ENCODE measurements at places on chromosomes 2 and 18. TPM values are rescaled to one million over a fixed set of nuclear protein-coding genes. Genes with fewer than 3 reads are reported as not detected.

GRCh38 chr2:73930386-73930785, 3.7 kb downstream of the DGUOK start:
- no peak for DNase-seq

GRCh38 chr2:238717084-238717483, 130.8 kb upstream of the TWIST2 start:
- DNase-seq, result no peak

DNA sequence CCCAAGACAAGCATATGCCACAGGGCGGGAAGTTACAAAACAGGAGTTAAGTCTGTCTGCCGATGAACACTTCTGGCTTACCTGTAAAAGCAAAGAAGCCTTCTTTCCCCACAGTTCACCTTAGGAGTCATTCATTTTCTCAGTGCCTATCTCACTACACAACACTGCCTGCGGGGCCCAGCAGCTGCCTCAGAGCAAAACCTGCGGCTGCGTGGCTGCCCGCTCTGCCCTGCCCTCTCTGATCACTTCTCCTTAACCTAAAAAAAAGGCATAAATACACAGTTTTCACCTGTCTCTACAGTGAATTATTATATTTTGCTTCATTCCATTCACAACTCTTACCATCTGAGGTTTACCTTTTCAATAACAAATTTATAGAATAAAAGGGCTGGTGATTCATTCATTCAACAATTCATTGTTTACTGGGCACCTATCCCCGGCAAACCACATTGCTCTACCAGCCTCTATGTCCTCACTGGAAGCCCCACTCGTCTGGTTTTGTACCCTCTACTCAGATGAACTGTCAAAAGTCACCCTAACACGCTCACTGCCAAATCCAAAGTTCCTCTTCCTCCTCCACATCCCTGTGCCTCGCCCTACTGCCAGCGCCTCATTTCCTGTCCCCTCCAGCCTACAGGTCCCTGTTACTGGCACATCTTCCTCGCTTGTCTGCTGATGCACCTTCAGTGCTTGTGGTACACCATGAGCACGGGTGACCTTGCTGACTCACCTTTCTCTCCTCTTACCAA, 31.4 kb downstream of the AFG3L2 start:
- no peak for DNase-seq

GRCh38 chr2:120499784-120500495, 154.0 kb downstream of the INHBB start:
- DNase-seq, result peak; percentile 6

DNA sequence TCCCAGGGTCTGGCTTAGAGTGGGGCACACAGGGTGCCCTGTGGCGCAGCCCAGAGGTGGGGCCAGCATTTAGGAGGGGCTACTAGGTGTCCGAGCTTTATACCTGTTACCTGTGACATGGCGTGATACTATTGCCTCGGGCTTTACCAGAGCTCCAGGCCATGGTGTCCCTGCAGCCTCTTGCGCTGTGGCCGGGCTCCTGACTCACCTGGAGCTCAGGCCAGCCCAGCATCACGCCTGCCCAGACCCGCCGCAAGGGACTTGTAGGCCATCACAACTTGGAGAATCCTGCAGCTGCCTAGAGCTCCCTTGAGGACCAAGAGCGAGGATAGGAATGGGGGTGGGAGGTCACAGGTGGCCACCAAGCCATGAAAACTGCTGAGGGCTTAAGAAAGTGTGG, 8.0 kb downstream of the INHBB start:
- no peak for DNase-seq

DNA sequence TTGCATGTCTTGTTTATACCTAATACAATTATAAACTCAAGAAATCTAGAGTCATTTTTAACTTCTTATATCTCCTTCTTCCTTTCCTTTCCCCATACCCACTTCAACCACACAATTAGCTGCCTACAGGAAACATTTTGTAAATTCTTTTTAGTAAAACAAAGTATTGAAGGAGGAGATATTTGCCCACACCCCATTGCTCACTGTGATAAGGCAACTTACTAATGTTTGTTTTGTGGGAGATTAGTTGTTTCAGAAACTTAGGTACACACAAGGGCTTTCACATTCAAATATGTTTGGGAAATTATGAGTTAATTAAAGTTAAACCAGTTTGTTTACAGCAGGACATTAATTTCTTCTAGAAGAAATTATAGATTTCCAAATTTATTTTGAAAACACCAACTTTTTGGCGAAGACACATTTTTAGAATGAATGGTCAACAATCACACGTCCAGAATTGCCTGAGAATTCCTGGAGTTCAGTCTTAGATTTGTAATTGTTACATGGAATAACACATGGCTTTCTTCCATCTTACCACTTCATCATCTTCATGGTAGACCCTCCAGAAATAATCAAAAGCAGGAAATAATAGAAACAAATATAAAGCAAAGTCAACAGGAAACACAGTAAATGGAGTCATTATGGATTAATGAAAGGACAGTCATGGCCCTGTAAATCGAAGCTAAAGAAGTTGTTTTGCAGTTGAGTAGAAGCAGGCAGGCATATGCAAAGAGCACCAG, 62.5 kb upstream of the RAB27B start:
- no peak for DNase-seq

- DNase-seq, result no peak
Measured at GRCh38 chr2:43185146-43185545, 41.3 kb downstream of the ZFP36L2 start.

DNA sequence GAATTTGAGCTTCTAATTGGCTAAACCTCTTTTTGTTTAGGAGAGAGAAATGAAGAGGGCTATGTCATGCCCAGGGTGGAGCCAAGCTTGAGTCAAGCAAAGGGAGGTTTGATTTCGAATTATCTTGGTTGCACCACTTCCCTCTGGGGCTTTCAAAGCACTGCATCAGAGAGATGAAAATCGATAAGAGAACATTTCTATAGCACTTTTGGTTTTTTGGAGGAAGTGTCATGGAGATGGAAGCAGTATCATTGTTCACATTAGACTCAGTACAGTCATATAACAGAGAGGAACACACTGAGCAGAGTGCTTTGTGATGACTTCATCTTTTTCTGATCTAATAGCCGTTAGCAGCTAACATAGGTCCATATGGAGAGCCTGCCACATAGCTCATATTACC, 120.3 kb upstream of the UXS1 start:
- DNase-seq, result no peak

DNA sequence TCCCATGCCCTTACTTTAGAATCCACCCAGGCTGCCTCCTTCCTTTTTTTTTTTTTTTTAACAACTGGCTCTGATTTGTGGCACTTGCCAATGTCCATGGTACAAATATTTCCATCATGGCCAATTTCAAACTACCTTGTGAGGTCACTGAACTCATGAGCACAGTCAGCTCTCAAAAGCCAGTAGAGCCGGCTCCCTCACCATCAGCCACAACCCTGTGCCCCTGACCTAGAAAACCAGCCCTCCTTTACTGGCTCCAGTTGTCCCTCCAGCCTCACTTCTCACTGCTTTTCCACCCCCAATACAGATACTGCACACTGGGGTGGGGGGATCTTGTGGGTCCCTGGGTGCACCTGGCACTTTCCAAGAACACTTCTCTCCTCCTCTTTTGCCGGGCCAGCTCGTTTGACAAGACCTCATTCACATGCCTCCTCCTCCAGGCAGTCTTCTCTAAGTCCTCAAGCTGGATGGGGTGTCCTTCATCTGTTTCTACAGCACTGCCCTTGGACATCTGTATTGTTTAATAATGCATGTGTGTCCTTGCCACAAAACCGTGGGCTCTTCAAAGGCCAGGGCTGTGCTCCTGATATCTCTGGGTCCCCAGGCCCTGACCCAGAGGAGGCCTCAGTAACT, 35.5 kb downstream of the SDC1 start:
- DNase-seq, result no peak

DNA sequence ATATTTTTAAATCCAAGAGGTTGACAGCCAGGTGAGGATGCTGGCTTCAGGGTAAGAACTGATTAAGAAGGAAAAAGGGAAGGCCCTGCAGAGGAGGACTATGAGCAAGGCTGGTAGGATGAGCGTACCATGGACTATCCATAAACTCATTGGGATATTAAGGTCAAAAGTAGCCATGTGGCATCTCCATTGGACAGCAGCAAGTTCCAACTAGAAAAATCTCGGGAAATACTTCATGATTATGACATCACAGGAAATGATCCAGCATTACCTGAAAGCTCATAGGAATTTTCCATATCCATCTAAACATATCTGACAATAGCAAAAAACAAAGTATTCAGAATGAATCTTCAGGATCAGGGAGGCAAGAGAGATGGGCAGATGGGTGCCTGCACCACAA, 34.2 kb downstream of the TGFA start:
- DNase-seq, result no peak

- no peak for DNase-seq
Measured at GRCh38 chr2:121191191-121192170, 93.5 kb downstream of the TFCP2L1 start.

- no peak for DNase-seq
Measured at GRCh38 chr18:79871026-79871390, 73.3 kb downstream of the KCNG2 start.

GRCh38 chr2:157420771-157421323, 23.0 kb downstream of the CYTIP start:
- DNase-seq, result peak; percentile 50

GRCh38 chr2:45707006-45707405, 55.5 kb downstream of the PRKCE start:
- DNase-seq, result peak; percentile 11

GRCh38 chr2:42089340-42089925, 41.6 kb downstream of the PKDCC start:
- DNase-seq, result peak; percentile 80

DNA sequence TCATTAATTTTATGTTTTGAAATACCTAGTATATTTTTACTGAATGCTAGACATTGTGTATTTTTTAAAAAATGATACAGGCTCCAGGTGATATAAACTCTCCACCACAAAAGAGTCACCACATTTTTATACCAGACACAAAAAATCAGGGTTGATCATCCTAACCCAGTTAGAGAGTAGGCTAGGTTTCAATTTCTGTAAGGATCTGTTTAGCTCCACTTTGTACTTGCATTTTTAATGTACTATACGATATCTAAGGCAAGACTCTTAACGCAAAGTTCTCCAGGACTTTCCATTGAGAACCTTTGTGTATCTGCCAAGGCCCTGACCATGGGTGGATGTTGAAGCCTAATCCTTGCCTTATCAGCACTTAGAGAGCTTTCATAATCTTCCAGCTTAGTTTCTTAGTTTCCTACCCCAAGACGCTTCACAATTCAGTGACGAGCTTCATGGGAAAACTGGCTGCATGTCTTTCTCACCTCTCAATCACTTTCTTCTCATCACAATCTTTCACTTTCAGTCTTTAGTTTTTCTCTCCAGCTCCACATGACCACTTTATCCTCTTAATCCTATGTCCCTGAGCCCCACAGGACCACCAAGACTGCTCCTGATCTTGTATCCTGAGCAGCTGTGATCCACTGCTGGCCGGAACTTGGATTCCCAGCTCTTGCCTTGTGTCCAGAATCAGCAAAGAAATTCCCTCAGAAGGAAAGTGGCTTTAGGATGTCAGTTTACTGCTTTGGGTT, 635.8 kb downstream of the RNF144A start:
- no peak for DNase-seq

DNA sequence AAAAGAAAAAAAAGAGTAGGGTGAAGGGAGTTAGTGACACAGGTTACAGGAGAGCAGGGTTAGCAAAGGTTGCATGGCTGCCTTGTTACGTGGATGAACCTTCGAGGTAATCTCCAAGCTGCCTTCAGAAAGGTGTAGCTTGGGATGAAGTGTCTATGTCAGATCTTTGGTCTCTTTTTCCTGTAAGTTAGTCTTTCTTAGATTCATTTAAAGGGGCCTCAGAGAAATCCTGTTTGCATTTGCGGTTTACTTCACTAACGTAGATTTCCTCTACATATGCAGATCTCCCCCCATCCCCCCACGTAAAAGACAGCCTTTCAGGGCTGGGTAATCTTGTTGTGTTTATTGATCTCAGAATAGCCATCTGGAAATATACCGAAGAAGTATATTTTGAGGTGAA, 83.7 kb downstream of the MTA3 start:
- no peak for DNase-seq

DNA sequence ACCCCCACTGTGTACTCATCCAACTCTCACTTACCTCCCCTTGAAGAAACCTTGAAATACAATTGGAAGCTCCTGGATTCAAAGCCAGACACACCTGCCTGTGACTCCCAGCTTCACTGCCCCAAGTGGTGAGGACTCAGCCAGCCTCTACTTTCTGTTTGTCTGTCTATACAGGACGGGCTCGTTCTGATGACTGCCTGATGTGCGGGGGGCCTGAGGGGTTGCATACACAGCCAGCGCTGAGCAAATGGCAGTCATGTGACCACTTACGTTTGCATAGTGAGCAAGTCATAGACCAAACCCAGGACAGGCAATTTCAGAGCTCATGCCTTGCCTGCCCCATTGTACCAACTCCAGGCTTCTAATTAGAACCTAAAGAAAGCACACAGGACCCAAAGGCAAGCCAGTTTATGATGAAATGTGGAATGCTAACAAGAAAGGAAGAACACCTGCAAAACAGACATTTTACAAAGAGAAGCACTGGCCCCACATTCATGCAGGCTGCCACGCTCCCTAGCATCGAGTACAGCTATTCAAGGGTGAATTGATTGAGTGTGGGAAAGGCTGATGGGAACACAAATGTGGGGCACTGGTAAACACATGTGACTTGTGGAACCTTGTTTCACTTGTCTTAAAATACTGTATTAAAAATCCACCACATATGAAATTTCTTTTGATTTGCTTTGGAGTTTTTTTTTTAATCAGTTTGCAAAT, 137.8 kb downstream of the LNPK start:
- no peak for DNase-seq

- DNase-seq, result no peak
Measured at GRCh38 chr18:24486684-24487083, 26.2 kb downstream of the HRH4 start.

DNA sequence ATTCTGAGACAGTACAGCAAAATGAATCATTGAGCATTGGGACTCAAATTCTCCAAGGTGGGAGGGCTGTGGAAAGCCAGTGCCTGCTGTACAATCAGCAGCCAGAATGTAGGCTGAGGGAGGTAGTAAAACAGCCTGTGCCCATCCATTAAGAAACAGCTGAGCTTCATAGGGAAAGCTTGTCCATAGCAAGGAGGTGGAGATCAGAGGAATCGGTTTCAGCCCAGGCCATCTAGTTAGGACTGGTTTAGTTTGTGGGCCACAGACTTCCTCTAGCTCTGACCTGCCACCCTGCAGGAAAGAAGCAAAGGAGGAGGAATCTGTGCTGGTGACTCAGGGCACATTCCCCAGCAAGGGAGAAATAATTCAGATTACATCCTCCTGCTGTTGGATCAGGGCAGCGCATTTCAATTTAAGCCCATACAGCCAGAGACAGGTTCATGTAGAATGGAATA, 333.4 kb downstream of the SETBP1 start:
- DNase-seq, result peak; percentile 89

Gene CLIP4
- total RNA-seq, result 55.2 TPM

Gene CCDC85A
- 9.9 TPM for total RNA-seq

Gene UGT1A5
- not detected for total RNA-seq

Gene NEUROD1
- total RNA-seq, result not detected

Gene DNAJC5G
- not detected for total RNA-seq

Gene ELOA2
- total RNA-seq, result not detected

Gene SERPINB11
- total RNA-seq, result not detected

Gene ASXL3
- total RNA-seq, result not detected

Gene CNTNAP5
- not detected for total RNA-seq

Measured in GM23248 (cell line).